Activated CD4-positive, alpha-beta T cell treated with anti-CD3 and anti-CD28 coated beads, Interleukin-2, amount 10 ng/mL, durations not matched to agents 7 days and 5 days (primary cell): ENCODE measurements at places on chromosomes 12 and 14. TPM values are rescaled to one million over a fixed set of nuclear protein-coding genes. Genes with fewer than 3 reads are reported as not detected.

- no peaks in the 10 kb centered on the region for H3K27me3 ChIP-seq
- no peaks in the 10 kb centered on the region for H3K36me3 ChIP-seq
- peaks cover 13% of the 10 kb centered on the region for H3K4me1 ChIP-seq
- no peak overlapping the region for H3K27ac ChIP-seq
Measured at GRCh38 chr12:5746036-5746908, 198.8 kb downstream of the ANO2 start.

The MYO1H gene
- not detected for total RNA-seq

The PRMT5 gene
- 52.6 TPM for total RNA-seq

The SOCS4 gene
- 29.9 TPM for total RNA-seq

The CDKN3 gene
- 87.8 TPM for total RNA-seq

DNA sequence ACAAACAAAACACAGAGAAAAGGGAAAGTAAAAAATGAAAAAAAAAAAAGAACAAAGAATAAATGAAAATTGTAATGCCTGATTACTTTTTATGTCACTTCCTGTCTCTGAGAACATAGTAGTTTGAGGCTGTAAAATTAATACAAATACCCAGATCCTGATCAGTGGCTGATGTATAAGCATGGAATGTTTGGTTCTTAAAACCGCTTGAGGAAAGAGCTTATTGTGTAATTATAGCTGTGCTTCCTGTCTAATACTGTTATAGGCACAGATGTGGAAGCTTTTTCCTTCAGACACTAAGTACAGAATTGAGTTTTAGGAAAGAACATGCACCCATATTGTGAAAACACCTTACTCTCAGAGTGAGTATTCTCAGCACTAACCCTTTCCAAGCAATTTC lies 86.9 kb downstream of the AVPR1A start:
- H3K36me3 ChIP-seq, result no peaks in the 10 kb centered on the region
- no peak overlapping the region for H3K4me3 ChIP-seq
- H3K4me1 ChIP-seq, result no peaks in the 10 kb centered on the region
- no peak for DNase-seq

DNA sequence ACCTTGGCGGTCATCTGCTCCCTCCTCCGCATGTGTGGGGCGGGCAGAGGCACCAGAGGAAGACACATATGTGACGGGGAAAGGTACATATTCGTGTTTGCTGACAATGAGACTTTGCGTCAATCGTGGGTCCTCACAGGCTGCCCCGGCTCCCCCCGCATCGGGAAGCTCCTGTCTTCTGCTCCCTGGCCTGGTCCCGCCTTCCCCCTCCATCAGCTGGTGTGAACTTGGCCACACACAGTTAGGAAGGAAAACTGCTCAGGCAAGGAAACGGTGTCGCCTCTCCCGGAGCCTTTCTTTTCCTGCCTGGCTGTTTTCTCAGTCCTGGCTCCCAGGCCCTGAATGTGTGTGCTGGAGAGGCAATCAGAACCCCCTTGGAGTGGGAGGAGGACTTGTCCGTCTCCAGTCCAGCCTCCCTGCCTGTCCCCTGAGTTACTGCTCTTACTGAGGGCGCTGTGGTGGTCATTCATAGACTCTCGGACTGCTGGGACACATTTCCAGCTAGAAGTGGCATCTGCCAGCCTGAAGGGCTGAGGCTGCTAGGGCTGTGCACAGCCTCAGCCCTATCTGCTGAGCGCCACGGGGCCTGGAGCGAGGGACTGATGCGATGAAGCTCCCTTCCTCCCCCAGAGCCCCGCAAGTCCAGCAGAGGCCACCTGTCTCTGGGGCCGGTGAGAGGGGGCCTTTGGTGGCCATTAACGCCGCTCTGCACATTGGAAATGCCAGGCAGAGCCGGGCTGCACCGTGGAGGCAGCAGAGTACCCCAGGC lies 44.2 kb upstream of the TSPAN9 start:
- H3K4me1 ChIP-seq, result no peaks in the 10 kb centered on the region
- DNase-seq, result no peak
- no peaks in the 10 kb centered on the region for H3K36me3 ChIP-seq

DNA sequence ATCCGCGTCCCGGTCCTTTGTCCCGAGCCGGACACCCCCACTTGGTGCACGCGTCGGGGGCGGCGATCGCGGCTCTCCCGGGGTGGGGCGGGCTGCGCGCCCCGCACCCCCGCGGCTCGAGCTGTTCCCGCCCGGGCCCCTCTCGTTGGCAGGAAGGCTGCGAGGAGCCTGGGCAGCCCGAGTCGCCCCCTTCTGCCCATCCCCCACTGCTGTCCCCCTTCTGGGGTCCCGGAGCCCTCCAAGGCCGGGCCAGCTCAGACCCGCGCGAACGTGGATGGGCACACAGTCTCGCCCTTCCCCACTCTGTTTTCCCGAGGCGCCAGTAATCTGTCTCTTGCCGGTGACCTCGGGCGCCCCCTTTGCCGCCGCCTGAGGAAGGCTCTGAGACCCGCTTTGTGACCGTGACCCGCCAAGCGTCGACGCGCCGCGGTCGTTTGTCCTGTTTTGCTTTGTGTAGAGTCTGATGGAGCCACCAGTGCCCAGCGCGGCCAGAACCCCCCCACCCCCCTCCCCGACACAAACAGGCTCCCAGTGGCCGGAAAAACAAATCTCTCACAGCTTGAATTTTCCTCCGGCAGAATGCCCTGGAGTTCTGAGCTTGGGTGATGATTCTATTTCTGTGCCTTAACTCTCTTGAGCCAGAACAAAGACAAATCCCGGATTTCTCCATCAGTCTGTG lies 610 bp downstream of the C14orf132 start:
- DNase-seq, result no peak
- peak overlapping the region; percentile 72 for H3K4me3 ChIP-seq
- no peak overlapping the region for H3K27ac ChIP-seq
- H3K36me3 ChIP-seq, result no peaks in the 10 kb centered on the region

DNA sequence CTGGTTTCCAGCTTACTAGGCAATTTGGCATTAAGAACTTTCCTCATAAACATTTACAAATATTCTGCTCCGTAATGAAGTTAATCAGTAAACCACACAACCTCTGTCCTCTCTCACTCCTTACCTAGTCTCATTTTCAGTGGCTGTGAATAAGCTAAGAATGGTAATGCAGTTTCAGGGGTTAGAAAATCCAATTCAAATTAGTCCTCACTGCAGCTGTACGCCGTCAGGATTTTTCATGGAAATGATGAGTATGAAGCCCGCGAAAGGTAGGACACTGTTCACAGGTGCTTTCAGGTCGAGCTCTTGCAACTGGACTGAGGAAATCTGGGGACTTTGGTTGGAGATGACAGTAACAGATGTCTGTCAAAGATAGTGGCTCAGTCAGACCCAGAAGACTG lies 29.6 kb downstream of the NR1H4 start:
- H3K4me1 ChIP-seq, result no peaks in the 10 kb centered on the region
- H3K27ac ChIP-seq, result no peak overlapping the region
- peaks cover 4% of the 10 kb centered on the region for H3K27me3 ChIP-seq
